ENCODE measurements at places on chromosomes 2 and 18. TPM values are rescaled to one million over a fixed set of nuclear protein-coding genes. Genes with fewer than 3 reads are reported as not detected.

Gene GAL3ST2
- total RNA-seq = 3.8 TPM

Gene ANKRD29
- under 0.01 TPM for total RNA-seq

Gene PROM2
- 0.54 TPM for total RNA-seq

Gene CXCR4
- 150 TPM for total RNA-seq

Gene SAG
- under 0.01 TPM for total RNA-seq

Gene GULP1
- under 0.01 TPM for total RNA-seq

Gene RIT2
- not detected for total RNA-seq

Gene MSGN1
- not detected for total RNA-seq

Gene PRSS56
- not detected for total RNA-seq

Gene REG1B
- total RNA-seq = under 0.01 TPM

Gene MAL
- 0.54 TPM for total RNA-seq

Gene PDCD1
- 0.27 TPM for total RNA-seq

Gene GDF7
- 2.2 TPM for total RNA-seq

Gene PLB1
- total RNA-seq = 7.8 TPM

Gene LGALSL
- total RNA-seq = 2.2 TPM

Gene NGEF
- total RNA-seq = not detected

Gene CTDSP1
- total RNA-seq = 152 TPM

Gene CMPK2
- total RNA-seq = 31.5 TPM

Gene GAREM2
- 0.54 TPM for total RNA-seq

Gene HMSD
- total RNA-seq = not detected

Gene PHOSPHO2
- total RNA-seq = 3.2 TPM

Gene DPP10
- 1.9 TPM for total RNA-seq

Gene PAX8
- 1.3 TPM for total RNA-seq

Gene DCDC2C
- not detected for total RNA-seq

Gene RNPEPL1
- 45.0 TPM for total RNA-seq

Gene MARCO
- under 0.01 TPM for total RNA-seq

Gene IL37
- not detected for total RNA-seq

Gene LDAH
- total RNA-seq = 13.7 TPM

Gene SCYGR2
- not detected for total RNA-seq

Gene CFAP65
- not detected for total RNA-seq

Gene C2orf80
- total RNA-seq = not detected

Gene TNP1
- not detected for total RNA-seq

Gene KDSR
- total RNA-seq = 17.0 TPM

Gene TFPI
- 43.1 TPM for total RNA-seq

Gene CHRNG
- total RNA-seq = not detected

Gene CDH2
- 3.5 TPM for total RNA-seq

Gene LRP2
- total RNA-seq = 0.27 TPM

Gene ZNF396
- total RNA-seq = 0.81 TPM

Gene KIF5C
- total RNA-seq = under 0.01 TPM

Gene ACADL
- not detected for total RNA-seq

Gene DNER
- not detected for total RNA-seq

Data from hematopoietic multipotent progenitor cell (in vitro differentiated cells).